ENCODE measurements at places on chromosomes 6 and 20.
A peak's percentile ranks its signal among the peaks of the same experiment; 100 is the strongest.

DNA sequence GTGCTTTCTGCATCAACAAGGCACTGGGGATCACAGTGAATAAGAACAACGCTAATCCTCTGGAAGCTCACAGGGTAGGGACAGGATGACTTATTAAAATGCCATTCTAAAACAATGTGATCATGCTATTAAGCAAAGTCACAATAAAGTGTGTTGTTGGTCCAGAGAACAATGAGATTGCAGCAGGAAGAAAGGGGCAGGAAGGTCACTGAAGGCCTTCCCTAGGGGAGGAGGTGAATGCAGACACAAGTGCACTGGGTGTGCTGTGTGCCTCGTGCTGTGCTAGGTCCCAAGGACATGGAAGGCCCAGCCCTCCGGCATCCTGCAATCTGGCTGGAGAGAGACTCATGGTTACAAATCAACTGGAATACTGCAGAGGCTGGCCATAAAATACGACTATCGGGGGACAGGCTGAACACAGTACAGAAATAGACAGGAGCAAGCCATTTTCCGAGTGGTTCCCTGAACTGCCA lies 55.7 kb downstream of the LYRM4 start:
- DNase-seq = peak; percentile 50

GRCh38 chr6:156886409-156886808 lies 109.2 kb downstream of the ARID1B start:
- peak; percentile 87 for DNase-seq

- no peak for DNase-seq
Measured at GRCh38 chr6:139134064-139134395, 850 bp upstream of the HECA start.

DNA sequence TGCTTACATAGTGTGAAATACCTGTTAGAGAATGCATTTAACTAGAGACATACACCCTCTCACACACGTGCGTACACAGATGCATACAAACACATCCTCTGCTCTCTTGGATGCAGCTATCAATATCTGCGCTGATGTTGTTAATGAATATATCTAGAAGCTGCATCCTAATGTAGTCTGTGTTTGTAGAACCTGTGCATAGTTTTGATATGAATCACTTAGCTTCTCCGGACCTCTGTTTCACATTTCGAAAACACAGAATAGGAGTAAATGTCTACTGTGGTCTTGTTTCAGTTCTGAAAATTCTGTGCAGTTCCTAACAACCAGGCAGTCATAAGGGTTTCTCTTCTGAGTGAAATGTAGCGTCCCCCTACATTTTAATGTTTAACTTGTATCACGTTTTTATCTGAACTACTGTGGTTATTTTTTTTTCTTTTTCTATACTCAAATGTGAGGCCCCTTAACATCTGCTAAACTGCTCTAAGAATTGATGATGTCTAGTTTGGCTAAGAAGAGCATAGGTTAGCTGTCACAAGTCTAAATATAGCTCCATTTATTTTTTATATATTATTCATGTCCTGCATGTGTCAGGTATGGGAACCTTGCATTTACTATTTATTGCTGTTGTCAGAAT lies 254.5 kb downstream of the TMEM242 start:
- peak; percentile 32 for DNase-seq

DNA sequence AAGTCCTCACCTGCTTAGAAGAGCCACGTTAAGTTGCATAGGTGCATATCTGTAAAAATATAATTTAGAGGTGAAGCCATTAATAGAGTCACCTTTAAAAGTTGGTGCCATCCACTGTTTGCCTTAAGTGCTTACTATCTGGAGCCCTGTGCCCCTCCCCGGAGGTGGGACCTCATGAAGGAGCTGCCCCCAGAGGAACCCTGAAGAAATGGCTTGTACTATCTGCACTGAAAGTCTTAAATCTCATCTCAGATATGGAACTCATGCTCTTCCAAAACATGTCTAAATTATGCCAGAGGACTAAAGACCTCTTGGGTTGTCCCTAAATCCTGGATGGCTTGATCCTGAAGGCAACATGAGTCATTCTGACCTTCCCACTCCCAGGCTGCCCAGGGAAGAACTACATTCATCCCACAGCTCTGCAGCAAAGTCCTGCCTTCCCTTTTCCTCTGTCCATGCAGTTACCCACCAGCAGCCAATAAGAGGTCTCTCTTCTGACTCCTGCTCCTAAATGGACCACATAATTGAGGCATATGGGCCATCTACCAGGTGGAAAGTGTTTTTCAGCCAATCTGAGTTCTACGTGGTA lies 85.3 kb downstream of the ASXL1 start:
- DNase-seq = no peak

- no peak for DNase-seq
Measured at GRCh38 chr20:53662595-53662994, 69.0 kb upstream of the ZNF217 start.

GRCh38 chr6:166615059-166615770 lies 11.8 kb downstream of the RPS6KA2 start:
- DNase-seq = peak; percentile 94

GRCh38 chr6:41780551-41781365 lies at the start of gene PRICKLE4:
PRICKLE4 (plus strand) TSS chr6:41780782; CDS start chr6:41783474, 2,692 bp downstream.
- peak; percentile 77 for DNase-seq

GRCh38 chr6:170441316-170441715 lies 111.8 kb downstream of the PSMB1 start:
- DNase-seq = no peak

- DNase-seq = no peak
Measured at GRCh38 chr20:15857173-15857784, 716.0 kb downstream of the KIF16B start.

- no peak for DNase-seq
Measured at GRCh38 chr6:12200015-12200564, 90.1 kb upstream of the EDN1 start.

- DNase-seq = no peak
Measured at GRCh38 chr20:63900413-63900812, 5.5 kb downstream of the DNAJC5 start.

DNA sequence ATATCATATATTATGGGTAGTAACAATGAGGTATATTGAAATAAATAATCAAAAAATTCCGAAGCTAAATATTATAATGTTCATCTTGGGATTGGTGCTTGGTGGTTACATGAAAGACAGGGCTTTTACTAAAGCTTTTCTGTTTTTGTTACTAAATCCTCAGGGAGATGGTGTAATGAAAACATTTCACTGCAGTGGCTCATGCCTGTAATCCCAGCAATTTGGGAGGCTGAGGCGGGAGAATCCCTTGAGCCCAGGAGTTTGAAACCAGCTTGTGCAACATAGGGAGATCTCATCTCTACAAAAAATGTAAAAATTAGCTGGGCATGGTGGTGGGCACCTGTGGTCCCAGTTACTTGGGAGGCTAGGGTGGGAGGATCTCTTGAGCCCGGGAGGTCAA lies 42.9 kb downstream of the AFG1L start:
- DNase-seq = no peak

DNA sequence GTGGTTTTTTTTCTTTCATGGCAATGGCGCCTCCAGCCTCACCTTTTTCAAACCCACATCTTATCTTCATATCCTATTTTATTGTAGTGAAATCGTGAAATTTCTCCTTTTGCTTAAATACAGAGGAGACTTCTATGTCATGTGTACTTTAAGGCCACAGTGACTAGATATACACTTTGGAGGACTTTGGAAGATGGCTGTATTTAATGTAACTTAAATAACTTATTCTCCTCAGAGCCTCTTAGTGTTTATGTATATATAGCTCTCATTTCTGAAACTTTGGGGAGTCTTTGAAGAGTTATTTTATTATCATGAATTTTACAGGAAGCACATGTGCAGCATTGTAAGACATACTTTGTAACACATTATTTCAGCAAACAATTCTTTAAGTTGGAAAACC lies 968 bp downstream of the LAMA2 start:
- DNase-seq = no peak

- no peak for DNase-seq
Measured at GRCh38 chr6:41161380-41161779, 1.5 kb downstream of the TREM2 start.

DNA sequence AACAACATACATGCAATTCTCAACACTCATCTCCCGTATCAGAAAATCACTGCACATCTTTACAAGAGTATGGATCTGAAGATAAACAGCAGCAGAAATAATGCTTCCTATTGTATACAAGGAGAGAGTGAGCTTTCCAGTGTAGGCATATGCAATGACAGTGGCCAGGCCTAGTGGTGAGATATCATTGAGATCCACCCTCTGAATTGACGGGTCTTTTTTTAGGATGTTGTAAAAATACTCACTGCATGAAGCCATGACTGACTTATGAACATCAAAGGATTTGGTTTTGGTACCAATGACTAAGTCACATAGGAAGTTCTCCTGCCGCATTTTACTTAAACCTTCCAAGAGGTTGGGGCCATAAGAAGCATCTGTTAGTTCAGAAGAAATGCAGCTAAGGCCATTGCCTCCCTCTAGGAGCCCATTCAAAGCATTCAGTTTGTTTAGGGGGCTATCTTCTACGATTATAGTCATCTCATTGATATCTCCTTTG lies 10.8 kb downstream of the KLHL31 start:
- no peak for DNase-seq

DNA sequence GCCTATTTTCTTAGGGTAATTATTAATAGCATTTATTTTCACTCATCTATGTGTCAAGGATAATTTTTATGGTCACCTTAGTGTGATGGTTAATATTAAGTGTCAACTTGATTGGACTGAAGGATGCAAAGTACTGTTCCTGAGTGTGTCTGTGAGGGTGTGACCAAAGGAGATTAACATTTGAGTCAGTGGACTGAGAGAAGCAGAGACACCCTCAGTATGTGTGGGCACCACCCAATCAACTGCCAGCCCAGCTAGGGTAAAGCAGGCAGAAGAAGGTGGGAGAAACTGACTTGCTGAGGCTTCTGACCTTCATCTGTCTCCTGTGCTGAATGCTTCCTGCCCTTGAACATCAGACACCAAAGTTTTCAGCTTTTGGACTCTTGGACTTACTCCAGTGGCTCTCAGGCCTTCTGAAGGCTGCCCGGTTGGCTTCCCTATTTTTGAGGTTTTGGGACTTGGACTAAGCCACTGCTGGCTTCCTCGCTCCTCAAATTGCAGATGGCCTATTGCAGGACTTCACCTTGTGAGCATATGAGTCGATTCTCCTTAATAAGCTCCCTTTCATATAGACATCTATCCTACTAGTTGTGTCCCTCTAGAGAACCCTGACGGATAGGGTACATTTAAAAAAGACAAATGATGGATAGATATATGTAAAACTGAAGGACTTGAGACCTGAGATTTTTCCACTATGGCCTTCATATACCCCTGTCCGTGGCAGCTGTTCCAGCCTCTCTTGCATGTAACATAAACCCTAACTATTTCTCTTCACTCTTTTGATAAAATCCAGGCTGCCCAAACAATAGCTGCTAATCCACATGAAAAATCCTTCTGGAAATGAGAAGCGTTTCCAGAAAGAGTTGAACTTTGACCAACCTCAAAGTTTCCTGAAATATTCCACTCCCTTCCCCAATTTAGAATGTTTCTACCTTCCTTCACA lies 62.1 kb upstream of the RGS17 start:
- no peak for DNase-seq

GRCh38 chr6:77403424-77403823 lies 59.9 kb downstream of the HTR1B start:
- DNase-seq = no peak

- peak; percentile 83 for DNase-seq
Measured at GRCh38 chr20:35111141-35111888, 18.7 kb upstream of the TRPC4AP start.

GRCh38 chr20:15976047-15976736 lies 597.1 kb downstream of the KIF16B start:
- DNase-seq = no peak

GRCh38 chr6:163705923-163706322 lies 291.4 kb downstream of the QKI start:
- no peak for DNase-seq

GRCh38 chr6:160029525-160029924 lies 60.6 kb downstream of the IGF2R start:
- no peak for DNase-seq

GRCh38 chr6:42652024-42652746 lies 70.2 kb downstream of the PRPH2 start:
- DNase-seq = peak; percentile 5

GRCh38 chr6:154410619-154411072 lies 54.0 kb upstream of the IPCEF1 start:
- DNase-seq = peak; percentile 96

- DNase-seq = peak; percentile 40
Measured at GRCh38 chr20:37336369-37337207, 9.4 kb upstream of the SRC start.

GRCh38 chr6:110467566-110468140 lies 8.8 kb downstream of the SLC22A16 start:
- DNase-seq = no peak

GRCh38 chr20:50296450-50297375 lies 106.1 kb downstream of the CEBPB start:
- no peak for DNase-seq

- DNase-seq = no peak
Measured at GRCh38 chr6:257031-257725, 35.1 kb upstream of the DUSP22 start.

DNA sequence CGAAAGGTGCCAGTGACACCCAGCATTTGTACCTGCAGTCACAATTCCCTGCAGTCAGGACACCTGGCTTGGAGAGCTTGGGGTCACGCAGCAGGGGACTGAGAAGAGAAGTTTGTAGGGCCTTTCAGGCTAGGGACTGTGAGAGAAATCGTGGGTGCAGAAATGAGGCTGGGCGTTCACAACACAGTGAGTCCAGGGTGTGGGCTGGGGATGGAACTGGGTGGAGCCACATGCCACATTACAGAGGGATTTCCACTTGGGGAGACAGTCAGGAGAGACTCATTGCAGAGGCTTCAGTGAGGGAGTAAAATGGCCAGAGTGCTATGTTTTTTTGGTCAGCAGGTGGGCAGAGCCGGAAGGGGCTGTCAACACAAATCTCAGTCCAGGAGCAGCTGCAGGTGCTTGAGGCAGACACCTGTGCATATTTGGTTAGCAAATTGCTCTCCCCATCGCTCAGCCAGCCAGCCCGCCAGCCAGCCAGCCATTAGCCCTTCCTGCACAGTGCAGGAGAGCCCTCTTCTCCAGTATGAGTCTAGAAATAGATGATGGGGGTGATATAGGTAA lies 7.4 kb downstream of the ITPR3 start:
- no peak for DNase-seq

- no peak for DNase-seq
Measured at GRCh38 chr6:133251688-133252087, 10.5 kb downstream of the EYA4 start.

- DNase-seq = no peak
Measured at GRCh38 chr6:33324125-33324524, 6.6 kb upstream of the ZBTB22 start.

DNA sequence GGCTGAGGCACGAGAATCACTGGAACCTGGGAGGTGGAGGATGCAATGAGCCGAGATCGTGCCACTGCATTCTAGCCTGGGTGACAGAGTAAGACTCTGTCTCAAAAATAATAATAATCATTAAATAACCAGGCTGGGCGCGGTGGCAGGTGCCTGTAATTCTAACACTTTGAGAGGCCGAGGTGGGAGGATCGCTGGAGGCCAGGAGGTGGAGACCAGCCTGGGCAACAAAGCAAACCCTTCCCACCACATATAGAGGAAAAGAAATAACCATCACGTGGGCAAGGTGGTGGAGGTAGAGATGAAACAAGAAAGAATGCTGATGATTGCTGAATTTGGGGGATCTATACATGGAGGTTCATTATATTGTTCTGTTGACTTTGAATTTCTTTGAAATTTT lies 63.4 kb upstream of the PIM1 start:
- no peak for DNase-seq

- DNase-seq = no peak
Measured at GRCh38 chr6:119879731-119880130, 530.2 kb upstream of the MAN1A1 start.

- peak; percentile 54 for DNase-seq
Measured at GRCh38 chr6:157629220-157629619, 193.8 kb upstream of the SNX9 start.

GRCh38 chr6:156545021-156545420 lies 232.2 kb upstream of the ARID1B start:
- no peak for DNase-seq

Measured in lung microvascular endothelial cell (primary cell).